Lung (tissue), 17 donors: ENCODE measurements at places on chromosomes 11 and 22.
A peak's percentile ranks its signal among the peaks of the same experiment; 100 is the strongest.

DNA sequence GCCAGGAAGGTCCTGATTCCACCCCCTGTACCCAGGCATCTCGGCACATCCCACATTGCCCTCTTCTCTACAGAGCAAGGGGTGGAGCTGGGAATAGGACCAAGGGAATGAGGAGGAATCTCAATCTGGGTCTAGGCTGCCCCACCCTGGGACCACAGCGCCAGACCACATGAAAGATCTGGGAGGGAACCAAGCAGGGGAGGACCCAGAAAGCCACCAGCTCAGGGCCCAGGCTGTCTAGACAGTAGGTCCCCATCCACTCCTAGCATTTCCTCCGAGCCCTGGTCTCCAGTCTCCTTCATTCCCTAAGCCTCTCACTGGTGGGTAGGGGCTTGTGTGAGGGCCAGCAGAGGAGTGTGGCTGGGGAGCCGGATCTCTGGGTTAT, 11.6 kb downstream of the PHLDB1 start:
- peak overlapping the region; percentile 76 for H3K27ac ChIP-seq
- H3K36me3 ChIP-seq, result peaks cover 10% of the 10 kb centered on the region
- peaks cover 45% of the 10 kb centered on the region for H3K4me1 ChIP-seq
- no peaks in the 10 kb centered on the region for H3K27me3 ChIP-seq
- peak; percentile 62 for DNase-seq
- no peak overlapping the region for H3K4me3 ChIP-seq

GRCh38 chr22:37260901-37261336, 16.9 kb upstream of the RAC2 start:
- peaks cover 28% of the 10 kb centered on the region for H3K27me3 ChIP-seq
- peak; percentile 49 for DNase-seq
- no peaks in the 10 kb centered on the region for H3K36me3 ChIP-seq
- no peak overlapping the region for H3K4me3 ChIP-seq

- no peaks in the 10 kb centered on the region for H3K36me3 ChIP-seq
- no peak overlapping the region for H3K4me3 ChIP-seq
- H3K27me3 ChIP-seq, result no peaks in the 10 kb centered on the region
- H3K4me1 ChIP-seq, result no peaks in the 10 kb centered on the region
- no peak for DNase-seq
Observed at GRCh38 chr11:113034576-113034975, 73.4 kb downstream of the NCAM1 start.

GRCh38 chr22:31099386-31099785, 8.0 kb downstream of the SELENOM start:
- H3K36me3 ChIP-seq, result peaks cover 54% of the 10 kb centered on the region
- H3K4me3 ChIP-seq, result no peak overlapping the region
- no peaks in the 10 kb centered on the region for H3K27me3 ChIP-seq
- no peaks in the 10 kb centered on the region for H3K4me1 ChIP-seq
- DNase-seq, result no peak

- peak within 1 kb of the TSS; percentile 55 for H3K4me3 ChIP-seq
- peak within 1 kb of the TSS; percentile 95 for H3K27ac ChIP-seq
- peaks cover 2% of the 10 kb centered on the region for H3K36me3 ChIP-seq
- no peaks in the 10 kb centered on the region for H3K4me1 ChIP-seq
- H3K27me3 ChIP-seq, result no peaks in the 10 kb centered on the region
Observed at GRCh38 chr11:68038718-68039525, at the start of gene TCIRG1. TSS of gene TCIRG1 (plus strand) at chr11:68039025. CDS start at chr11:68041272, 2,247 bp downstream.

DNA sequence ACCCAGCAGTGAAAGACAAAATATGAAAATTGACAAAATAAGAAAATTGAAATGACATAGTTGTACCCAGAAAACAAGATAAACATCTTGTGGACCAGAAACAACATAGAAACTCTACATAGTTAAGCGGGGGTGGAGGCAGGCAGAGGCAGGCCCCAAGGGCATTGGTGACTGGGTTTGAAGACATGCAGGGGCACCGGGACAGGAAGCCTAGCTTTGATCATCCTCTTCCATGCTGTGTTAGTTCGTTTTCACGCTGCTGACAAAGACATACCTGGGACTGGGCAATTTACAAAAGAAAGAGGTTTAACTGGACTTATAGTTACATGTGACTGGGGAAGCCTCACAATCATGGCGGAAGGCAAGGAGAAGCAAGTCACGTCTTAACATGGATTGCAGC, 33.5 kb upstream of the CRTAM start:
- H3K4me1 ChIP-seq, result peaks cover 4% of the 10 kb centered on the region
- H3K27me3 ChIP-seq, result no peaks in the 10 kb centered on the region
- no peak for DNase-seq
- H3K4me3 ChIP-seq, result no peak overlapping the region

GRCh38 chr11:128195756-128196155, 391.6 kb downstream of the ETS1 start:
- peaks cover 6% of the 10 kb centered on the region for H3K4me1 ChIP-seq
- H3K27me3 ChIP-seq, result no peaks in the 10 kb centered on the region
- DNase-seq, result no peak

DNA sequence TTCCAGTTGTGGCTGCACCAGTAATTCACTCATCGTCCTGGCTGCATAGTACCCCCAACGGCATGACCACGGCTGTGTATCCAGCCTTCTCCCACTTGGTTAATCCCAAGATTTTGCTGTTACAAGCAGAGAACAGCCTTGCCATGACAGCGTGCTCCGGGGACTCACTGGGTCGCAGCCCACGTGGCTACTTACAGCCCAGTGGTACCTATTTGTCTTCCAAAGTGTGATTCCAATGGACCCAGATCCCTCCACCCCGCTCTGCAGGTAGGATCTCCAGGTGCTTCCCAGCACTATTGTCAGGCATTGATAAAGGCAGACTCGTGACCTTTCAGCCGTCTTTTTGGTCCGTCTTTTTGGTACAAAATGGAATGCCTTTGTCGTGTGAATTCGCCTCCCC, 119.0 kb upstream of the FGF3 start:
- H3K27ac ChIP-seq, result no peak overlapping the region
- no peak for DNase-seq
- no peak overlapping the region for H3K4me3 ChIP-seq
- H3K36me3 ChIP-seq, result no peaks in the 10 kb centered on the region
- H3K4me1 ChIP-seq, result peaks cover 13% of the 10 kb centered on the region
- no peaks in the 10 kb centered on the region for H3K27me3 ChIP-seq

DNA sequence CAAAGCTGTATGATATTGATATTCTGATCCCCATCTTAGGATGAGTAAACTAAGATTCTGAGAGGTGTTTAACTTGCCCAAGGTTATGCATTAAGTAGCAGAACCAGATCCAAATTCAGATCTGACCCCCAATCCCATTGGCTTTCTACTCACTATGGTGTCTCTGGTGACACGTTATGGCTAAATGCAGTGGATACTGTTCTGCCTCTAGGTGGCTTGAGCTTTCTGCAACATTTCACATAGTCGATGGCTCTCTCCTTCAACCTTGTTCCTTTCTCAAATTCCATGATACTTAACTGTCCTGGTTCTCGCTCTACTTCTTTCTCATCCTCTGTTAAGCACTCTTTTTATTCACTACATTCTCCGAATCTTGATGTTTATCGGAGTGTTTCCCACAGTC, 9.4 kb downstream of the C11orf97 start:
- DNase-seq, result no peak
- no peak overlapping the region for H3K4me3 ChIP-seq
- no peak overlapping the region for H3K27ac ChIP-seq
- no peaks in the 10 kb centered on the region for H3K27me3 ChIP-seq
- H3K4me1 ChIP-seq, result peaks cover 9% of the 10 kb centered on the region
- no peaks in the 10 kb centered on the region for H3K36me3 ChIP-seq

GRCh38 chr11:62954478-62954877, 30.3 kb downstream of the SLC22A6 start:
- H3K27ac ChIP-seq, result no peak overlapping the region
- no peak for DNase-seq
- H3K4me3 ChIP-seq, result no peak overlapping the region

DNA sequence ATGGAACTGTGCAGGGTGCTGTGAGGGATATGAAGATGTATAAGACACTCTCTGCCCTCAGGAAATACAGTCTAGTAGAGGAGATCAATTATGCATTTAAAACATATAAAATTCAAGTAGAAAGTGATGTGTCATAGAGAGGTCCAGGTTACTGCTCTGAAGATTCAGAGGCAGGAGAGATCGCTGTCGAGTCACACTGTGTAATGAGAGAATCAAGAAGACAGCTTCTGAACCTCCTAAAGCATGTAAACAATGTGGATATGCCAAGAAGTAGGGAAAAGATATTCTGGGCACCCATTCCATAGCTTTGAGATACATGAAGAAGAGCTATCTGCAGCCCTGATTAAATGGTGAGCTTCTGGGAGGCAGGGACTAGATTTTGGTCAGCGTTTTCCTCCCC, 16.7 kb downstream of the SSH3 start:
- H3K27ac ChIP-seq, result no peak overlapping the region
- no peak for DNase-seq
- peaks cover 3% of the 10 kb centered on the region for H3K36me3 ChIP-seq
- no peaks in the 10 kb centered on the region for H3K27me3 ChIP-seq

- H3K4me1 ChIP-seq, result no peaks in the 10 kb centered on the region
- no peak for DNase-seq
- no peaks in the 10 kb centered on the region for H3K27me3 ChIP-seq
- H3K4me3 ChIP-seq, result no peak overlapping the region
Observed at GRCh38 chr22:43446037-43446803, 34.4 kb downstream of the MPPED1 start.

DNA sequence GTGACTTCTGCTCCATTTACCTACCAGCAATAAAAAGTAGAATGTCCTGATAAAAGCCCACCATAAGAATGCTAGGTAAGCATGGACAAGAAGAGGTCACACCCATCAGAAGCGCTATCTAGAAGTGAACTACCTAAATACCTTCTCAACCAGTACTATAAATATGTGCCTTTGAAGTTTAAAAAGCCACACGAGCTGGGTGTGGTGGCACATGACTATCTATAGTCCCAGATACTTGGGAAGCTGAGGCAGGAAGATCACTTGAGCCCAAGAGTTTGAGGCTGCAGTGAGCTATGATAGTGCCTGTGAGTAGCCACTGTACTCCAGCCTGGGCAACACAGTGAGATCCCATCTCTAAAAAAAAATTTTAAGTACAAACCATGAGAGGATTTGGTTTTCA, 66.7 kb downstream of the PACSIN2 start:
- no peak overlapping the region for H3K4me3 ChIP-seq
- peaks cover 18% of the 10 kb centered on the region for H3K4me1 ChIP-seq
- peak overlapping the region; percentile 10 for H3K27ac ChIP-seq
- no peaks in the 10 kb centered on the region for H3K27me3 ChIP-seq

DNA sequence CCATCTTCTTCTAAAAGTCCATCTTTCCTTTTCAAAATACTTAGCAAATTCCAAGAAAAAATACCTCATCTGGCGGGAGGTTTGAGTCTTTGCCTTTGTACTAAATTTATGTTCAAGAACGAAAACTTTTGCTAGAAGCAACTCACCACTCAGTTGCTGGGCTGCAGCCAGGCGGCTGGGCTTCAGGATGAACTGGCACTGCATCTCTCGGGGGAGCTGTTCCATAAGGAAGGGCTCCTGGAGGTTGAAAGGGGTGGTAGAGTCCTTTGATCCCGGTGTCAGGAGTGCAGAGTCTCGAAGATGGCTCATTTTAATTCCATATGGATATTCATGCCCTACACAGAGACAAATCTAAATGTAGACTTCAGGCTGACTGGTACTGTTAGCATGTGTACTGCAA, 105.8 kb downstream of the ARHGAP20 start:
- no peak for DNase-seq
- no peaks in the 10 kb centered on the region for H3K27me3 ChIP-seq
- peaks cover 4% of the 10 kb centered on the region for H3K4me1 ChIP-seq
- peaks cover 26% of the 10 kb centered on the region for H3K36me3 ChIP-seq
- H3K4me3 ChIP-seq, result no peak overlapping the region
- no peak overlapping the region for H3K27ac ChIP-seq

DNA sequence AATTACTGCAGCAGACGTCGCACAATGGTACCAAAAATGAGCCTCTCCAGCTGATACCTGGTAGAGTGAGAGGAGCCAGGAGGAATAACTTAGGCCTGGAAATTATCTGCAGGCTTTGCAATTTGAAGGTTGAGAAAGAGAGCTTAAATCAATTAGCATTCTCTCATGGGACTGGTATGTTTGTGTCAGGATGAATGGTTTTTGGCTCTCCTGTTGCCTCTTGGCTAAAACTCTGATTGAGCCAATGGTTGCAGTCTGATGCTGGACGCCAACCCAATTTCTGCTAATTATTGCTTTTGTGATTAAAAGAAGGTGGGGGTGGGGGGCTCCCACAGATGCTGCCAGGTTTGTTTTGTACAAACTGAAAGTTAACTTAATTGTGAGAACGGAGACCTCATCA, 12.5 kb upstream of the NELL1 start:
- no peaks in the 10 kb centered on the region for H3K36me3 ChIP-seq
- no peak overlapping the region for H3K27ac ChIP-seq
- no peaks in the 10 kb centered on the region for H3K27me3 ChIP-seq
- no peak overlapping the region for H3K4me3 ChIP-seq
- no peak for DNase-seq

DNA sequence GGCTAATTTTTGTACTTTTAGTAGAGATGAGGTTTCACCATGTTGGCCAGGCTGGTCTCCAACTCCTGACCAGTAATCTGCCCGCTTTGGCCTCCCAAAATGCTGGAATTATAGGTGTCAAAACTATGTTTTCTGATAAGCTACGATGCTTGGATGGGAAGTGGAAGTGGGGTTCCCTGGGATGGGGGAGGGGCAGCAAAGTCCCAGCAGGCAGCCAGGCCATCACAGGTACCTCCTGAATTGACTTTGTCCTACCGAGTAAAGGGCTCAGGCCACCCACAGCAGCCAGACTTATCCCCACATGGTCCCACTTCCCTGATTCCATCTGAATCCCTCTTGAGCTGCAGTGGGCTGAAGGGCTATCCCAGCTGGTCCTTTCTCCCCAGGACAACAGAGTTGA, 6.9 kb downstream of the FTH1 start:
- no peaks in the 10 kb centered on the region for H3K27me3 ChIP-seq
- no peaks in the 10 kb centered on the region for H3K4me1 ChIP-seq
- no peak overlapping the region for H3K4me3 ChIP-seq
- DNase-seq, result no peak
- H3K36me3 ChIP-seq, result peaks cover 4% of the 10 kb centered on the region
- H3K27ac ChIP-seq, result peak overlapping the region; percentile 55

DNA sequence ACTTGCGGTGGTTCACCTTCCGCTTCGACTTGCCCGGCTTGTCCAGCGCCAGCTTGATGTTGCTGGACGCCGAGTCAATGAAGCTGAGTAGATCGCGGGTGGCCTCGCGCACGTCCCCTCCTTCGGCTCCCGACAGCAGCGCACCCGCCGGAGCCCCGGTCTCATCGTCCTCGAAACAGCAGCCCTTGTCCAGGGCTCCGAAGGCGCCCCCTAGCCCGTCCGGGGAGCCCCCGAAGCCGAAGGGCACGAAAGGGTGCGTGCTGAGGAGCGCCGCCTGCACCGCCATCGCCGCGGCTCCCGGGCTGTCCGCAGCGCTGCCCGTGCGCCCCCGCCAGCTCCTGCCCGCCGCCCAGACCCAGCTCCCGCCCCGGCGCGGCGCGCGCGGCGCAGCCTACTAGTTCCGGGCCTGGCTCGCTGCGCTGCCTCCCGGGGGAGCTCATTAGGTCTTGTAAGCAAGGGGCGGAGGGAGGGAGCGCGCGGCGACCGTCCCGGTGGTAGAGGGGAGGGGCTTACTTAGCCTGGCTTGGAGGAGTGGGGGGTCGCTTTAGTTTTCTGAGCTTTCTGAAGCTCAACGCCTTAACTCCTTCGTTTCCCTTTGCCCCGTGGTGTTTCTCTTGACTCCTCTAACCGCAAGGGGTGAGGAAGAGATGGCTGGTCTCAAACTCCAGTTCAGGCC, at the start of gene FAM181B:
FAM181B (minus strand) TSS at position 421 of the 676 bp plus-strand sequence; CDS start at position 286, 135 bp downstream.
- H3K27ac ChIP-seq, result no peak within 1 kb of the TSS
- peak; percentile 68 for DNase-seq
- H3K4me1 ChIP-seq, result peaks cover 13% of the 10 kb centered on the region
- H3K36me3 ChIP-seq, result no peaks in the 10 kb centered on the region
- peaks cover 53% of the 10 kb centered on the region for H3K27me3 ChIP-seq
